ENCODE measurements at places on chromosomes 13 and 19.

GRCh38 chr19:24078680-24079079 is 8.3 kb upstream of the ZNF254 start:
- DNase-seq: no peak

DNA sequence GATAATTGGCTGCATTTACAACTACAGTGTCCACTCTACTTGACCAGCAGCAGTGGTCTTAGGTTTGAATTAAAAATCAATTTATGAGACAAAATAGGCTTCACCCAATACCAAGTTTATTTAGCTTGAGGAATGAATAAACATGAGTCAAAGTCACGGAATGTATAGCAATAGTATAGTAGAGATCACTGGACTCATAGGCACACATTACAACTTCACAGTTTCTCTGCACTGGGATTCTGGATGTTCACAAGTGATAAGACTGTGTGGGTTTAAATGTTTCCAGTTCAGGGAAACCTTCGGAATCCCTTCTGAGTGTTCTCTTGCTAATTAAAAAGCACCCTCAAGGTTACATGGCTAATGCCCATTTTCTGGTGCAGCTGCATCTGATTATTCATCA is 1064.9 kb downstream of the SLITRK5 start:
- DNase-seq: no peak

- no peak for DNase-seq
Measured at GRCh38 chr13:63435667-63436324, 2020.1 kb upstream of the PCDH20 start.

GRCh38 chr13:59088716-59089115 is 1075.0 kb downstream of the DIAPH3 start:
- no peak for DNase-seq

DNA sequence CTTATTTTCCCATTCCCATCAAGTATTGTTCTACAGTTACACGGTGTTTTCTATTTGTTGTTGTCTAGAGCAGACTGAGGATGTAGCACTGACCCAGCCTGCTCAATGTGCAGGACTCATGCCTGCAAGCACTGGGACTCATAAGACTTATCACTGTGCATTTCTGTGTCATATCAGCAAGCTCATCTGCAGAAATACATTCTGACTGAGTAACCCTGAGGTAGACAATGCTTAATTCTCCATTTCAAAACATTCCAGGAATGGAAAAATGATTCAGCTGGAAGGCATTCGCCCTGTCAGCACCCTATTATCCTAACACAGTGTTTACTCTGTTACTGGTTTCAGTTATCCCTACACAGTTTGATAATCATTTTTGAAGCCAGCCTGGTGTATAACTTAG is 2506.4 kb downstream of the PCDH9 start:
- no peak for DNase-seq

- no peak for DNase-seq
Measured at GRCh38 chr19:47284324-47284899, 9.7 kb downstream of the INAFM1 start.

DNA sequence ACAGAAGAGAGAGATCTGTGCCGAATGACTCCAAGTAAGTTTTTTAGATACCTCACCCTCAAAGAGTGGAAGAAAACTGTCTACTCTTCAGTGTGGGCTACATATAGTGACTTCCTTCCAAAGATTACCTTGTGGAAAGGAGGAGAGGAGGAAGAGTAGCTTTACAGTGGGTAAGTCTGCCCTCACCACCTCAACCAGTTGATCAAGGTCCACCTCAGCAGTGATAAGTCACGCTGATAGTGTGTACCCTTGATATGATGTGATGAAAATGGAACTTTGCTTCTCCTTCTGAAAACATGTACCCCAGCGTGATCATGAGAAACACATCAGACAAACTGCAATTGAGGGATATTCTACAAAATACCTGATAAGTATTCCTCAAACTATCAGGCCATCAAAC is 20.6 kb downstream of the KLF5 start:
- no peak for DNase-seq

GRCh38 chr13:50691681-50692263 is 151.7 kb downstream of the DLEU7 start:
- no peak for DNase-seq

GRCh38 chr19:3057275-3057714 is 5.0 kb downstream of the TLE5 start:
- DNase-seq: no peak

- DNase-seq: peak; percentile 5
Measured at GRCh38 chr13:112968380-112968909, 569 bp upstream of the MCF2L start.

GRCh38 chr19:10553943-10554381 is 10.3 kb downstream of the ATG4D start:
- peak; percentile 35 for DNase-seq

- no peak for DNase-seq
Measured at GRCh38 chr13:37138926-37139325, 33.5 kb upstream of the CSNK1A1L start.

GRCh38 chr19:29320618-29321017 is 107.7 kb upstream of the UQCRFS1 start:
- DNase-seq: no peak

GRCh38 chr13:46761866-46762265 is 35.1 kb downstream of the ESD start:
- DNase-seq: no peak

DNA sequence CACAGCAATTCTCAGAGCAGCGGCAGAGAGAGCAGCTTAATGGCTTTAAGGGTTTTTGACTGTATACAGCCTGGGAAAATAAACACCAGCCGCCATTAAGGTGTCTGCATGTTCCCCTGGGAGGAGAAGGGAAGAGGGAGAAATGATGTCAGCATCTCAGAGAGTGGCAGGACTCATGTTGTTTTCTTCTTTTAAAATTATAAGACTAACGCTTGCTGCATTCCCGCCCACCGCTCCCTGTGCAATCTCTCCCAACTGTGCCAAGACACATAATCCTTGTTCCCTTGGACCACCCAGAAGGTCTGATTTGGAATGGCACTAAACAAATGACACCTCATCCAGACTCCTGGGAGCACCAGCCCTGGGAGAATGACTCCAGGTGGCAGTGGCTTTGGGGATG is 27.7 kb upstream of the FAM216B start:
- DNase-seq: no peak

- DNase-seq: no peak
Measured at GRCh38 chr19:3441089-3441985, 39.0 kb downstream of the SMIM24 start.

DNA sequence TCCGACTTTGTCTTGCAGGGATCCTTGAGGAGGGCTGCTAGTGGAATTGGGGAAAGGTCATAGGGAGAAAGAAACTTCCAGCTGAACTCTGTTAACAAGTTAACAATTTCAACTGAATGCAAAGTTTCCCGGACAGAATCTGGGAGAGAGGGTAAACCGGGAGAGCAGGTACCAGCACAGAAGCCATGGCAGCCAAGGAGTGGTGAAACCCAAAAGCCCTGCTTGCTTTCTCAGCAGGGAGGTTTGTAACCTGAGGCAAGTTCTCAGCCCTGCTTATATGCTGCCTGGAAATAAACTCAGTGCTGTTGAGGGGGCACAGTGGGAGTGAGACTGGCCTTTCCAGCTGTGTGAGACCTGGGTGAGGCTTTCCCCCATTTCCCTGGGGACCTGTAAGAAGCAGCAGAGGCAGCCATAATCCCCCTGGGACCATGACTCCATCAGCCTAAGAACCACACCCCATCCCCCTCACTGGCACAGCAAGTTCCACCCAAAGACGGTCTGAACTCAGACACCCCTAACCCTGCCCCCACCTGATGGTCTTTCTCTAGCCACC is 84.0 kb downstream of the SUCLA2 start:
- DNase-seq: no peak

GRCh38 chr19:41411968-41412265 is 14.3 kb downstream of the BCKDHA start:
- no peak for DNase-seq

DNA sequence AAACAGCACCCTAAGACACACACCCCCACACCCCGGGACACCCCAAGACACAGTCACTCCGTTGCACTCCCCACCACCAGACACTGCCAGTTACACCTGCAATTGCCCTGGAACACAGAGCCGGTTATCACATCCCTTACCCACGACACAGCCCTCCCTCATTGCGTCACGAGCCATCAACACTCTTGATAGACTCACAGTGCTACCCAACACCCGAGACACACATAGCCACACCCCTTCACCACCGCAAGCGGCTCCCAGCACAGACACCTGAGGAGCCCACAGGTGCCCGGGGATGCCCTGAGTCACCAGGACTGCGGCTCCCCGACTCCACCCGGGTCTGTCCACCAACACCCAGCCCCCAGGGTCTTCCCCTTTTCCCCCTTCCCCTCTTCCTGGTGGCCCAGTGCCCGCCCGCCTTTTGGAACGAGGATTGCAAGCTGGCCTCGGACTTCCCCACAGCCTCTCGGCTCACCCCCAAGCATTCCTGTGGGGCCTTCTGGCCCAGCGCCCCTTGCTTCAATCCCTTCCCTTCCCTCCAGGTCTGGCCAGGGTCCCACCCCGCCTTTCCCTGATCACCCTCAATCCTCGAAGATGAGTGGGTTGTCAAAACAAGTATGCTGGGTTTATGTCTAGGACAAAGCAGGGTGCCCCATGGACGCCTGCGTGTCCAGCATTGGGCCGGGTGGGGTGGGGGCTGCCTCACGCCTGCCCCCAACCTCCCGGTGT is 1.7 kb upstream of the PTGER1 start:
- DNase-seq: peak; percentile 34

DNA sequence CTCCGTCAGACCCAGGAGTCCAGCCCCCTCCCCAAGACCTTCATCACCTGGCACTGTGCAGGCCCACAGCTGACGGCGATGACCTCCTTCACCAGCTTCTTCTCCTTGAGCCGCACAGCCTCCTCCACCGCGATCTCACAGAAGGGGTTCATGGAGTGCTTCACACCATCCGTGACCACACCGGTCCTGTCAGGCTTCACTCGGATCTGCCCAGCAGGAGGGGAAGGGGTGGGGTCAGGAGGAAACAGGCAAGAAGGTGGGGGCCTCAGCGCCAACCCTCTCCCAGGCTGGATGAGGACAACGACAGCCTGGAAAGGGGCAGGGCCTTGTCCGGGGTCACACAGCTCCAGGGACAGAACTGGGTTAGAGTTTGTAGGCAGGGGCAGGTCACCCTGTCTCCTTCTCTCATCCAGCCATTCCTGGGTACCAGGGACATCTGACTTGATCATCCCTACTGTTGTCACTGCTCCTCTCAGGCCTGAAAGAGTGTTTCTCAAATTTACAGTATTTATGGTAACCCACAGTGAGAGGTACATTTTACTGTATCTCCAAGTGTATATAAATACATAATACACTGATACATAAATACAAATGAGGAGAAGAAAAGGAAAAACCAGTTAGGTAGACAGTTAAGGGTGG is 12.0 kb downstream of the ETFB start:
- DNase-seq: no peak

- no peak for DNase-seq
Measured at GRCh38 chr13:31909864-31910551, 121.6 kb upstream of the FRY start.

GRCh38 chr19:47243776-47244547 is 12.4 kb upstream of the CCDC9 start:
- peak; percentile 83 for DNase-seq

DNA sequence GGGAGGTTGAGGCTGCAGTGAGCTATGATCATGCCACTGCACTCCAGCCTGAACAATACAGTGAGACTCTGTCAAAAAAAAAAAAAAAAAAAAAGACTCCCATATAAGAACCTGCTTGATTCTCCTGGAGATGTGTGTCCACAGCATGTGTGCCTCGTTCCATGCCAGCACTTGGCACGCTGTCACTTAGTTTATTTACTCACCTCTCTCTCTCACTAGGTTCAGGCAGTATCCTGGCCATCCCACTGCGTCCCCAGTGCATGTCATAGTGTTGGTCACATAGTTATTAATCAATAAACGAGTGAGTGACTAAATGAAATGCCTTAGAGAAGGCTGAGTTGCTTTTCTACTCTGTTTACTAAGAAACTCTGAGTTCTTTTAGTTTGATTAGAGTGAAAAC is 79.1 kb upstream of the GPR12 start:
- DNase-seq: no peak

DNA sequence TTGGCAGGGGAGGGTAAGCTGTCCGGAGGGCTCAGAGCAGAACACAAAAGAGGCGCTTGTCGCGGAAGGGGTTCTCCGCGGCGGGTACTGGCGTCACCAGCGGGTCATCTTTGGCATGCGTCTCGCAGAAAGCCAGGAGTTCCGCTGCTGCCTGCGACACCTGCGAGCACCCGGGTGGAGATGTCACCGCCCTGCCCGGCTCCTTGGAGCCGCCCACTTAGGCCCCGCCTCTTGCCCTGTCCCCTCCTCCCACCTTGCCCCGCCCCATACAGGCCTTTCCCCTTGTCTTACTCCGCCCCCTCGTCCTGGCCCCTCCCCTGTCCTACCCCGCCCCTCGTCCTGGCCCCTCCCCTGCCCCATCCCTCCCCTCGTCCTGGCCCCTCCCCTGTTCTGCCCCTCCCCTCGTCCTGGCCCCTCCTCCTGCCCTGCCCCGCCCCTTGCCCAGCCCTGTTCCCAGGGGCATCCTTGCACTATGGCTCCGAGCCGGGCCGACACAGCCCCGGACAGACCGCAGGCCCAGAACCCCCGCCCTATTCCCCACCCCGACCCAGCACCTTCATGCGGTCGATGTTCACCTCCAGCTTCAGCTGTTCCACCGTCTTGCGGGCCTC is 1.9 kb downstream of the GNG8 start:
- peak; percentile 87 for DNase-seq

DNA sequence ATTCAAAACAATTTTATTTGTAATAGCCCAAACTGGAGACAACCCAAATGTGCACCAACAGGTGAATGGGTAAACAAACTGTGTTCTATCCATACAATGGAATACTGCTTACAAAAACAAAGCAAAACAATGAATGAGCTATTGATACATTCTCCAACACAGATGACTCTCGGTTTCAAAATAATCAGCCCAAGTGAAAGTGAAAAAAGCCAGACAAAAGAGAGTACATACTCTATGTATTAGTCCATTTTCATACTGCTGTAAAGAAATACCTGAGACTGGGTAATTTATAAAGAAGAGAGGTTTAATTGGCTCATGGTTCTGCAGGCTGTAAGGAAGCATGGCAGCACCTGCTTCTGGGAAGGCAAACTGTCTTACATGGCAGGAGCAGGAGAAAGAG is 65.2 kb upstream of the LRCH1 start:
- no peak for DNase-seq

- DNase-seq: no peak
Measured at GRCh38 chr13:41007744-41008128, 11.4 kb downstream of the ELF1 start.

GRCh38 chr19:1223018-1223855 is 14.6 kb downstream of the CBARP start:
- no peak for DNase-seq

DNA sequence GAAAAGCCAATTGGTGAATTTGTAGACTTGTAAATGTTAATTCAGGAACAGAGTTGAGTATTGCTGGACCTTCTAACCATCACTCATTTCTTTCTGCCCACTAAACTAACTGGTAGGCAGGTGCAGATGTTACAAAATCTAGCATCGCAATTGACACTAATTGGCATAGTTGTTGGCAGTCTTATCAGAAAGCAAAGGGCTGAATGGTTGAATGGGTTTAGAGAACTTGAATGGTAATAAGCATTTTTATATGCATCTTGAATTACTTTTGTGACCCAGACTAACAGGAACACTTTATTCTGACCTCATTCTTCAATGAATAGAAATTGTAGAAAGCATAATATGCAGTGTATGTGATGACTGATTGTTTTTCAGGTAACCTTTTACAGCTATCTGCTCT is 189.1 kb downstream of the GGACT start:
- no peak for DNase-seq

Data from stimulated activated CD8-positive, alpha-beta memory T cell treated with anti-CD3 and anti-CD28 coated beads, Interleukin-7, amount 100 ng/mL, for 1 hour (primary cell).